CD4-positive, alpha-beta T cell treated with Interleukin-6 for 4 hours (primary cell): ENCODE measurements at places on chromosomes 13 and 19.
A peak's percentile ranks its signal among the peaks of the same experiment; 100 is the strongest.

GRCh38 chr13:103328899-103329298 lies 262.7 kb upstream of the SLC10A2 start:
- DNase-seq = no peak

GRCh38 chr13:100392709-100393630 lies 195.6 kb downstream of the GGACT start:
- DNase-seq = peak; percentile 62

DNA sequence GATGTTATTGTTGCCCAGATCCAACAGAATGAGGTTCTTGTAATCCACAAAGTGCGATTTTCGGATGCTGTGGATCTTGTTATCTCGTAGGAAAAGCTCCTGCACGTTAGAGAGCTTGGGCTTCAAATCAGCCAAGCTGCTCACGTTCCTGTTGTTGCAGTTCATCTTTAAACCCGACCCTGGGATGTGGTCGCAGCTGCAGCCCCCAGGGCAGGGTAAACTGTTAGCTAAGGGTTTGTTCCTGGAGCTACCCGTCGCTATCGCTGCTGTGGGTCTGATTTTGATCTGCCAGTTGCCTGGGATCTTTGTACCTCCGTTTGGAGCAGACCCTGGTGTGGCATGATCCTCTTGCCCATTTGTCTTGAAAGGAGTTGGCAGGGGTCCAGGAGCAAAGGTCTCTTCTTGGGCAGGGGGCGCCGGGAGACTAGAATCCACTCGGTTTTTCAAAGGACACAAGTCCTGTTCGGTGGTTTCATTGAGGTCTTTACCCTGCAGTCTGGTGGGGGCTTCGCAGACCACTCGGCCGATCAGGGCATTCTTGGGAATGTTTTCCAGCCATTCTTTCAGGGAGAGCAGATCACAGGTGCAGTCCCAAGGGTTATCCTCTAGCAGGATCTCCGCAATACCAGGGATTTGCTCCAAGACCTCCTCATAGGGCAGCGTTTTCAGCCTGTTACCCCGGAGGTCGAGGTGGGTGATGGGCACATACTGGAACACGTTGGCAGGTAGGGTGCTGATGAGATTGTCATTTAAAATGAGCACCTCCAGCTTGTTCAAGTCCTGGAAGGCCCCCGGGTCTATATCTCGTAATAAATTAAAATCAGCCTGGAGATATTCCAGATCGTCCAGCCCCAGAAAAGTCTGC lies 1.8 kb downstream of the SLITRK1 start:
- DNase-seq = no peak

DNA sequence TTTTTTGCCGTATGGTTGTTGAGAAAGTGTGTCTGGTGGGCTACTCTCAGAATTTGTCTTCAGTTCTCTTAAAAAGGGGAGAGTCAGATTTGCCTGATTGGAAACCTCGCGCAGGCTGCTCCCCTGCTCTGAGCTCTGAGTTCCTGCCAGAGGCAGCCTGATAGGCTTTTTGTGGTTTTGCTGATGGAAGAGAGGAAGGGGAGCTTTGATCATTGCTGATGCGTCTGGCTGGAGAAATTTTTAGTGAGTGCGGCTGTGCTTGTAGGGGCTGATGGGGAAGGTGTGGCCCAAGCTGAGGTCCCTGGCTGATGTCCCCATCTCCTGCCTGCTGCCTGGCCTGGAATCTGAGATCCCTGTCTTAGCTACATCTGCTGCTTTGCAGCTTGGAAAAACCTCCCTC lies 2.8 kb downstream of the CHST8 start:
- no peak for DNase-seq

DNA sequence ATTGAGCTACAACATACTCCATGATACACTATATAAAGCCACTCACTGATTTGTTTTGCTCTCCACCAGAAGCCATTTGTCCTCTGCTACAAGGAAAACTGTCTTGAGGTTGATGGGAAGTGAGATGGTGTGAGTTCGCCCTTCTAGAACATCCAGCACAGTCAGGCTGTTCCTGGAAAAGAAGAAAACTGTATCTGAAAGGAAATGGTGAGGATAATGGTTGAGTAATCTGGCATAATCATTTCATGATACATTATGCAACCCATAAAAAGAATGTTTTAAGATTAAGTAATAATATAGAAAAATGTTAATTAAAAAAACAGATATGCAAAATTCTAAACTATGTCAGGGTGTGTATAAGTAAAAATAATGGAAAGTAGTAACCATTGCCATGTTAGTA lies 233.9 kb downstream of the RGCC start:
- no peak for DNase-seq

GRCh38 chr13:35531526-35531925 lies 55.0 kb upstream of the MAB21L1 start:
- DNase-seq = no peak

DNA sequence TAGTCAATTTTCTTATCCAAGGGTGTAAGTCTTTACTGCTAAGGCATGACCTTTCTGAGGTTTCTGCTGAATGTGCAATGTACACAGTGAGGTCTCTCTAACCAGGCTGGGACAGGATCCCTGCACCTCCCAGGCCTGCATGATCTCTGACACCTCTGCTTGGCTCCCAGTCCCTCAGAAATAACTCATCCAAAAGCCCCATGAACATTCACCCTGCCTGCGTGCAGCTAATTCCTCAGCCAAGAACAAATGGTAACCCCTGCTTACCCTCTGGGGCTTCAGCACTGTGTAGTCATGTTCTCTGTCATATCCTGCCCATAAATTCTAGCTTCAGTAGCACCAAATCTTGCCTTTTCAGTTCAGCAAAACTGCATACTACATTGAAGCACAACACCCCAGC lies 1146.3 kb upstream of the MIR17HG start:
- no peak for DNase-seq

GRCh38 chr13:80307401-80307987 lies 33.4 kb downstream of the SPRY2 start:
- no peak for DNase-seq

GRCh38 chr13:110302997-110303396 lies 4.0 kb downstream of the COL4A1 start:
- no peak for DNase-seq

- DNase-seq = peak; percentile 44
These were observed 309 bp downstream of the LMTK3 start for GRCh38 chr19:48511321-48511731.

GRCh38 chr19:55693336-55693974 lies 18.4 kb downstream of the EPN1 start:
- DNase-seq = no peak

GRCh38 chr19:4267101-4267900 lies 11.8 kb upstream of the SHD start:
- DNase-seq = peak; percentile 70

- peak; percentile 19 for DNase-seq
These were observed 12.8 kb downstream of the ANKRD27 start for GRCh38 chr19:32662186-32662585.

GRCh38 chr19:23906835-23907234 lies 7.9 kb upstream of the ZNF726 start:
- no peak for DNase-seq

DNA sequence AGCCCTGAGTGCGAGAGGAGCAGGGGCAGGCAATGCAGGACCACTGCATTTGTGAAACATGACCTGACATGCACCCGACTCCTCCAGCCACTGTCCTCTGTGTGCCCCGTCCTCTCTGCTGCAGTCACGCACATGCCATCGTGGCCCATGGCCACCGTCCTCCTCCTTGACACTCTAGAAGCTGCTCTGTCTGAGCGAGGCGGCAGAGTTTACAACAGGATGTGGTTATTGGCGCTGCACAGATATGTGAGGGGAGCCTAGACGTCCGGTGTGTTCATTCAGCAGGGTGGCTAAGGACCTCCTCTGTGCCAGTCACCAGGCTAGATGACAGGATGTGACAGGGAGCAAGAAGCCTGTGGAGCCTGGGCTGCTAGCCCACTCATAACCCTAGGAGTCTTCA lies 277.8 kb downstream of the FOXO1 start:
- peak; percentile 89 for DNase-seq

DNA sequence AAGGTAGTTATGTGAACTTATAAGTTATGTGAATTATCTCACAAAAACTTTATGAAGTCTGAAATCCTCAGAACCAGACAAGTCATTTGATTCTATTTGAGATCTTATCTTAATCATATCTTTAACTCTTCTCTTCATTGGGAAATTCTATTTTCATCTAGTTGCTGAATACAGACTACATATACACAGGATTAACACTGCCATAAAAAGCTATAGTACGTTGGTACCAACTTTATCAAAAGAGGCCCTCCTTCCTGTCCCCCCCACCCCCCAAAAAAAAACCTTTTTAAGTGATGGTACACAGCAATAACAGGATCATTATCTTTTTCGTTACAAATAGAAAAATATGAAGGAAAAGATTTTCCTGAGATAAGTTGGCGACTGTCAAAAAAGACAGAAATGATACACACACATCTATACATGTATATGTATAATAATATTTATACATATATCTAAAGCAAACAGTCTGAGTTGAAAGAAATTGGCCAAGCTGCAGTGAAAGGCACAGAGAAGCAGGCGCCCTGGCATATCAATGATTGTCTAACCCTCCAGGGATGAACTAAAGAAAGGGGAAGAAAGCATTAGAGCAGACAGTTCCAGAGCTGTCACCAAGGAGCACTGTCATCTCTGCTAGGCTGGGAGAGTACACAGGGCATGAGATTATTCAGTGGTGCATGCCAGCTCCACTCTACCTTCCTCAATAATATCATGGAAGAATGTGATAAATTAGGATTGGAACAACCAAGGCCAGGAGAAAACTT lies 116.7 kb downstream of the KLF12 start:
- no peak for DNase-seq

DNA sequence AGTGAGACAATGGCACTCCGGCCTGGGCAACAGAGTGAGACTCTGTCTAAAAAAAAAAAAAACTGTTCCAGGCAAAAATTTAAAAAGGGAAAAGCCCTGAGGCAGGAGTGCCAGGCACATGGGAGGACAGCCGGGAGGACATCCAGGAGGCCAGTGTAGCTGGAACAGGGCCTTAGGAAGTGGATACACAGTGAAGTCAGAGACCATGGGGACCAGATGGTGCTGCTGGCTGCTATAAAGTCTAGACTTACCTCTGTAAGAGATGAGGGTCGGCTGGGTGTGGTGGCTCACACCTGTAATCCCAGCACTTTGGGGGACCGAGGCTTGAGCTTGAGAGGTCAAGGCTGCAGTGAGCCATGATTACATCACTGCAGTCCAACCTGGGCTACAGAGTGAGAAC lies 15.0 kb downstream of the HAS1 start:
- DNase-seq = no peak

DNA sequence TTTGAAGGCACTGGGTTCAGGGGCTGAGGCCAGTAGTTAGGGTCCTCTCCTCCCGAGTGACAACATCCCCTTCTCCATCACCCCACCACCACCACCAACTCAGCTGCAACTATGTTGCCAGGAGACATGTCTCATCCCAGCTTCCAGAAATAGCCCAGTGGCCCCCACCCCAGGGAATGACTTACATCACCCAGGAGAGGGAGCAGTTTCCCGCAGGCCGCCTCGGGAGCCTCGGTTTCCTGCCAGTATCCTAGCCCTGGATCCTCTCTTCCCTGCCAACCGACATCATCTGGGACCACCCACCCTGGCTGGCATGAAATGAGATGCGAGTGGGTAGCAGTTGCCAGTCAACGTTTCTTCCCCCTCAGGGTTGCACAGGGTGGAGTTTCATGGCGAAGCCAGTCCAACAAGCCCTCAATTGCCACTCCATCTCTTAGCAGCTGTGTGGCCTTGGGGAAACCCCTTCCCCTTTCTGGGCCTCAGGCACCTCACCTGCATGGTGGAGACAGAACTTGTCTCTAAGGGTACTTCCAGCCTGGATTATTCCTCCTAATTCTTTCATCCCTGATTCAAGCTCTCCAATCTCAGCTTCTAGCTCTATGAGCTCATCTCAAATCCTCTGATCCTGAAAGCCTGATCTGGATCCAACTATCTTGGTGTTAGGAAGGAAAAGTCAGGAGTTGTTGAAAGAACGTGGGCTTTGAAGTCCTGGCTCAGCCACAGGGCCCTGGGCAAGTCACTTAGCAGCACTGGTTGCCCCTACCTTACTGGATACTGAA lies 3.9 kb upstream of the GSK3A start:
- DNase-seq = no peak
